ENCODE measurements at places on chromosomes 4 and X. TPM values are rescaled to one million over a fixed set of nuclear protein-coding genes. Genes with fewer than 3 reads are reported as not detected.

Gene NWD2
- total RNA-seq, result not detected

Gene RS1
- total RNA-seq, result not detected

Gene HPRT1
- total RNA-seq, result 20.6 TPM

Gene YIPF7
- total RNA-seq, result 0.30 TPM

Gene FAT1
- 590 TPM for total RNA-seq

DNA sequence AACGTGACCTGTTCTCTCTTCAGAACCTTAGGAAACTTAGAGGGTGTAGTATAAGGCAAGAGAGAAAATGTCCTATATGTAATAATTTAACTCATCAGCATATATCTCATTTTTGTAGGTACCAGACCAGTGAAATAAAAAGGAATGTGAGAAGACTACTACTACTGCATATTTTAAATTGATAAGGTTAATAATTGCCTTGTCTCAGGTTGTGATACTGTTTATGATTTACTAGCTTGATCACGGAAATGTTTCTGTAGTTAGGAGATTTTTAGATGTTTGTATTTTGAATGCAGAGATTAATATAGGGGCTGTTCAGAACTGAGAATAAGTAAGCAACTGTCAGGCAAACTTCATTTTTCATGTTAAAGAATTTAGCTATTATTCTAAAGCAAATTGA is 1563.4 kb downstream of the C4orf33 start:
- DNase-seq, result no peak

DNA sequence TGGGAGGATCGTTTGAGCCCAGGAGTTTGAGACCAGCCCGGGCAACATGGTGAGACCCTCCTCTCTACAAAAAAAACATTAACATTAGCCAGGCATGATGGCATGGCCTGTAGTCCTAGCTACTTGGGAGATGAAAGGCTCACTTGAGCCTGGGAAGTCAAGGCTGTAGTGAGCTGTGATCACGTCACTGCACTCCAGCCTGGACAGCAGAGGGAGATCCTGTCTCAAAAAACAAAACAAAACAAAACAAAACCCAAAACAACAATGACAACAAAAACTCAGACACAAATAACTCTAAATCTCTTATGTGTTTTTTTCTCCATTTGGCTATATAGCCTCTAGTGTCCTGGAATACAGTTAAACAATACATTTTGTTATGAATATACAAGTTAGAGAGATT is 127.3 kb upstream of the STK26 start:
- DNase-seq, result no peak

DNA sequence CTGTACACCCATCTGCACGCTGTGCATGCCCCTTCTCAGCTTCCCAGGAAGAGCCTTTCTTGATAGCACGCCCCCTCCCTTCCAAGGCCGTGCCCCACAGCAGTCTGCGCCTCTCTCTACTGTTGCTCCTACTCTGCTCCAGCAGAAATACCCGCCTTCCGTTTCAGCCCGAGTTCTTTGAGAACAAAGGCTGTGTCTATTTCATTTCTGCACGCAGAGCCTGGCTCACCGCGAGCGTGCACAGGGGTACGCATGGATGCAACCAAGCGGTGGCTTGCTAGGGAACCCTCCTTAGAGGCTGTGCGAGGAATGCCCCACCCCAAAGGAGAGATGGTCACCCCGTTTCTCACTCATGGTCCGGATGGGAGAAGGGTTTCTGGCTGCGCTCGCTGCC is 485 bp downstream of the AADAT start:
- DNase-seq, result peak; percentile 47

All from astrocyte (in vitro differentiated cells and primary cell).